Activated CD4-positive, alpha-beta T cell treated with anti-CD3 and anti-CD28 coated beads for 4 hours (primary cell): ENCODE measurements at places on chromosomes 7 and 10.

- no peak for DNase-seq
Observed at GRCh38 chr7:128928882-128929788, 8.6 kb upstream of the IRF5 start.

DNA sequence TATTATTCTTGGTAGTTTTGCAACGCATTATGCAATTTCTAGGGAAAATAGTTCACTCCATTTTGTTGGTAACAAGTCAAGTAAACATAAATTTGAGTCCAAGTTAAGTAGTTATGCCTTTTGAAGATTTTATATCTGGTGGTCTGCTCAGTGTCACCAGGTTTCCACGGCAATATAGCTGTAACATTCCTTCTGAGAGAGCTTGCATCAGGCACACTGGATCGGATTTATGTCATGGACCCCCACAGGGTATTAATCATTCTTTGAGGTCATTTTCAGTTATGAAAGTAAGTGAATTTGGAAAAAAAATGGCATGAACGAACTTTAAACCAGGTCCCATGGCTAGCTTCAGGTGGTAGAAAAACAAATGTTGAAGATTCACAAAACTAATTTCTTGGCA, 136.3 kb downstream of the POLR1F start:
- DNase-seq: no peak

GRCh38 chr10:17841050-17841449, 31.9 kb downstream of the MRC1 start:
- no peak for DNase-seq

GRCh38 chr7:115363916-115364315, 442.0 kb downstream of the MDFIC start:
- DNase-seq: no peak

- no peak for DNase-seq
Observed at GRCh38 chr7:36865019-36865418, 140.7 kb upstream of the AOAH start.

GRCh38 chr10:6889718-6890117, 309.6 kb upstream of the PRKCQ start:
- no peak for DNase-seq

- DNase-seq: no peak
Observed at GRCh38 chr7:115883629-115884028, 146.9 kb downstream of the TFEC start.

DNA sequence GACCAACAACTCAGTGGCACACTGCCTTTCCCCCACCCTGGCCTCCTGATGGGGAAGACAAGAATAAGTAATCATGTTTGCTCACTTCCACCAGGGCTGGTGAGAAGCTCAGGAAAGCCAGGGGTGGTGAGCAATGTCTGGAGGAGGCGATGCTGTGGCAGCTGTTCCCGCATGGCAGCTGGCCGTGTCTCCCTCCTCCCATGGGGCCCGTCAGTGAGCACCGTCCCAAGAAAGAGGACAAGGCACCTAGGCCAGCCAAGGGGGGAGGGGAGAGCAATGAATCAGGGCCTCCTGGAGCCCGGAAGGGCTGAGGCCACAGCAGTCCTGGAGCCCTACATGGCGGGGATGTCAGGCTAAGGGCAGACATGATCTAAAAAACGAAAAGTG, 69.2 kb upstream of the INSIG1 start:
- no peak for DNase-seq

DNA sequence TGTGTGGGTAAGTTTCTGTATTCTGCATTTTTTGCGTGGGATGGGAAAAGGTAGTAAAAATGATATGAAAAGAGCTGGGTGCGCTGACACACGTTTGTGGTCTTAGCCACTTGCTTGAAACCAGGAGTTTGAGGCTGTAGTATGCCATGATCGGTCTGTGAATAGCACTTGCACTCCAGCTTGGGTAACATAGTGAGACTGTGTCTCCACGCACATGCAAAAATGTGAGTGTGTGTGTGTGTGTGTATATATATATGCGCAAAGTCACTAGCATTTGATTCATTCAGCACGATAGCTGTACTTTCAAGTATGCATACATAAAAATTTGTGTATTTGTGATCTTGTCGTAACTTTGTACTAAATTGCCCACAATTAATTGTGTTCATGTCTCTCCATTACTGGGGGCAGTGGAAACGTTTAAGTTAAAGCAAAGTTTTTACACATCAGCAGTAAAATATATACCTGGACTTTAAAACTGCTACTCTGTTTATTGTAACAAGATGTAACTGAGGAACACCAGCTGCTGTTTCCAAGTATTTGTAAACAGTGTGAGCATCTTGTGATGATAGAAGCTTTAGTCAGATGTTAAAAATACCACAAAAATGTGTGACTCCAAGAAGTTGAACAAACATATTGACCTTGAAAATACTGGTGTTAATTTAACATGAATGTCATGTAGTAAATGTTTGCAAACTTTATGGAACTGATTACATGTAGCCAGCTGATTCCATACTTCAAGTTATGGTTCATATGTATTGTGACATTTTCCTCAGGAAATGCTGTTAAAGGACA, 1.6 kb downstream of the ZRANB1 start:
- no peak for DNase-seq

- DNase-seq: no peak
Observed at GRCh38 chr10:79268742-79269141, 78.5 kb upstream of the PPIF start.
